ENCODE measurements at places on chromosomes 4 and X. TPM values are rescaled to one million over a fixed set of nuclear protein-coding genes. Genes with fewer than 3 reads are reported as not detected.
A peak's percentile ranks its signal among the peaks of the same experiment; 100 is the strongest.

DNA sequence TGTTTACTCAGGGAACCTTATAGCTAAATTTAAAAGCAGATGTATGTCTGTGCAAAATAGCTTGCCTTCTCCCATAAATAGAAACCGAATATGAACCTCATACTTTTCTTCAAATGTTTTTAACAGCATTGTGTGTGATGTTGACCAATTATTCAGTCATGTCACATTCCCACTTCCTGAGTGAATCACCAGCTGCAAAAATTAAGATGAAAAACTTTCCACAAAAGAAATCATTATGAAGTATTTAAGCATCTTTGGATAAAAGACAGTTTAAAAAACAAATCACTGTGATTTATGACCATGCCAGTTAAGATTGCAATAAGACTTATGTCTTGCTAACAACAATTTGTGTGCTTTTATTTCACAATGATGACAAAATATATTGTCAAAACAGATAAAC, 220.1 kb downstream of the PDGFC start:
- DNase-seq, result peak; percentile 19

DNA sequence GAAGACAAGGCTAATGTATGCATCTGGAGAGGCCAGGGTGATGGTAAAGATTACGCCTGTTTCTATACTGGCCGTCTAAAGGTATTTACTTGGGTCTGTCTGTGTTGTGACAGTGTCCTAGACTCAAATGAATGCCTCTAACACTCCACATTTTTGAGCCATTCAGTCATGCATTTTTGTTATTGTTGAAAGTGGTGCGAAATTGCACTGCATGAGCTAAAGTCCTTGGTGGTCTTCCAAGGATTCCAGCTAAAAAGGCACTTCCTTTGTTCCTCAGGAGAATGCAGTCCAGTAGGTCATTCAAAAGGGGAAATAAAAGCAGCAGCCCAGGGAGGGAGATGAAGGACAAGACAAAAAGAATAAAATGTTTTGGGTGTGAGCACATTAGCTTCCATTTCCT, 3.0 kb downstream of the GPC4 start:
- no peak for DNase-seq

- DNase-seq, result no peak
Measured at GRCh38 chr4:164058776-164059445, 564.4 kb downstream of the TMA16 start.

DNA sequence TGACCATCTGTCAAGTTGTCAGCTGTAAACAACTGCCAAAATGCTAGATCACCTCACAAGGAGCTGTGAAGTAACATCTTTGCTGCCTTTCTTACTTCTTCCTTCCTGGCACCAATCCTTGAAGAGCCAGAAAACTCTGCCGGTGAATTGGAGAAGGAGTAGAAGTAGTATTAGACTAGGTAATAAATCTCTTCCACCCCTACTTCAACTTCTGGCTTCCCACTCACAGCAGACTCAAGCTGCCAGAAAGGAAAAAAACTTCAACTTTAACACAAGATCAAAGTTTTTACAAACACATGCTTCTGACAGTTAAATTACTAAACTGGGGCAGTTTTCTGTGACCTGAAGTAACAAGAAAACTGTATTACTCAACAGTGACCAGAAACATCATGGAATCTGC, 164.7 kb upstream of the SLC7A11 start:
- no peak for DNase-seq

The GAGE12G gene
- not detected for total RNA-seq

The MAGEA2B gene
- total RNA-seq, result not detected

The RAB9B gene
- total RNA-seq, result 0.35 TPM
